ENCODE measurements at places on chromosomes 3 and 15. TPM values are rescaled to one million over a fixed set of nuclear protein-coding genes. Genes with fewer than 3 reads are reported as not detected.

Gene CHRNA3
- not detected for total RNA-seq

DNA sequence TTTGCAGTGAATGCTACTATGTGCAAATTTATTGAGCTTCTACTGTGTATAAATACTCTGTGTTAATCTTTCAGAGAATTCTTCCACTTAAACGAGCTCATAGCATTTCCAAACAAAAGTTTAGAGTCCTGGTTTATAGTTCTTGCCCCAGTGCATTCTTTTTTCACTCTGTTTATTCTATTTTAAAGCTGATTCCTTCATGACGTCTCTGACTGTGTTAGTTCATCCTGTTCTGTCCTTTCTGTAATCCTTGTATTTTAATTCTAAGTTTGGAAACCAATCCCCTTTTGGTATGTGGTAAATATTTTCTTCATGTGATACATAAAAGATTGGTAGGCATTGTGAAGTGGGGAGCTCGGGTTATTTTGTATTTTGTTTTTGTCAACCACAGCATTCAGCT is 18.7 kb downstream of the P2RY14 start:
- no peak for DNase-seq

Gene ACSBG1
- not detected for total RNA-seq

- DNase-seq: no peak
Measured at GRCh38 chr3:75001330-75001729, 386.9 kb upstream of the CNTN3 start.

DNA sequence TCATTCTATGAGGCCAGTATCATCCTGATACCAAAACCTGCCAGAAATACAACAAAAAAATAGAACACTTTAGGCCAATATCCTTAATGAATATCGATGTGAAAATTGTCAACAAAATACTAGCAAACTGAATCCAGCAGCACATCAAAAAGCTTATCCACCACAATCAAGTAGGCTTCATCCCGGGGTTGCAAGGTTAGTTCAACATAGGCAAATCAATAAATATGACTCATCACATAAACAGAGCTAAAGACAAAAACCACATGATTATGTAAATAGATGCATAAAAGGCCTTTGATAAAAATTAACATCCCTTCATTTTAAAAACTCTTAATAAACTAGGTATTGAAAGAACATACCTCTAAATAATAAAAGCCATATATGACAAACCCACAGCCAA is 403.2 kb upstream of the AZI2 start:
- DNase-seq: no peak

DNA sequence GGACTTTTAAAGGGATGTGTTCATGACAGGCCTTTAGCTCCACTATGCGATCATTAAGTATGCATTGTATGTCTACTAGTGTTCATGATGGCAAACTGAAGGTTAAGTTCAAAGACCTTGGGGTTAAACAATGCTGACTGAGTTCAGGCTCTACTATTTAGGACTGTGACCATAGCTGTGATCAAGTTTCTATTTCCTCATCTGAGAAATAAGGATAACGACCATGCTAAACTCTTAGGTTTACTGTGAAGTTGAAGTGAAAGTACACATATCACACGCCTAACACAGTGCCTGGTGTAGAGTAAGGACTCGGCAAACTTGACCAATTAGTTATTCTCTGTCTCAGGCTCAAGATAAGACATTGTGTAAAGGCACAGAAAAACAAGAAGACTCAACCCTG is 243.2 kb downstream of the MBNL1 start:
- no peak for DNase-seq

DNA sequence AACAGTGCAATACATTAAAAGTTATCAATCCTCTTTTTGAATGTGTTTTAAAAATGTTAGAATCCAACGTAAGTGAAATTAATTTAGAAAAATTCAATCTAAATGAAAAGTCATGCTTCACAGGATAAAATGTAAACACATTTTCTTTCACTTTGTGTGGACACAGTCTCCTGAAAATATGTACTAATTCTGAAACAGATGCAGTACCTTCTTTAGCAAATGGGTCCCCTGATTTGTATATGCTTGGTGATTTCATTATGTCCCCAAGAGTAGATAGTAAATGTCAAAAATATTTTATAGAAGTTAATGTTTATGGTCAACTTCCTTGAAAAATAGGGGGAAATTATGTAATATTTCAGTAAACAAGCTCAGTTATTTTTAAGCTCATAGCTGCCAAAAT is 28.9 kb downstream of the FOXP1 start:
- DNase-seq: no peak

Gene CFAP91
- 3.7 TPM for total RNA-seq

DNA sequence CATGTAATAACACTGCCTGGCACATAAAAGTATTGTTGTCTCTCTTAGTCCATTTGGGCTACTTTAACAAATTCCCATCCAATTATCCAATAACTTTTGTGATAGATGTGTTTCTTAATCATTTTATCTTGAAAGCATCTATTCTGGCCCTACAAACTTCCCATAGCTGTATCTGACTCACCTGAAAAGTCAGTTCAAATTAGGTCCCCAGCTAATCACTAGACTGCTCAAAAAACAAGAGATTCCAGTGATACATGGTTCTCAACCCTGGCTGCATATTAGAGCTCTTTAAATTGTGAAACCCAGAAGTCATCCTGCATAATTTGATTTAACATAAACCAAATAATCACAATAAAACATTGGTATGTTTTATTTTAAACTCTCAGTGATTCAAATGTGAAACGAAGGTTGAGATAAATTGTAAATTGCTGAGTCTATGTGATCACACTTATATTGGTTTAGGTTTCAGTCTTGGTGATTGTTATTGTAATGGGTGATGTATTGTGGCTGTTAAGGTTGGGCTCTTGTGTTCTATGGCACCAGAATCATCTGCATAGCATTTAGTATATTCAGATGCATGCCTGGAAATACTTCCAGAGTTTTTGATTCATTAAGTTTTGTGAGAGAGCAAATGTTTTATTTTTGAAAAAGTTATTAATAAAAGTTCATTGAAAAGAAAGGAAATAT is 268.9 kb upstream of the KCNMB2 start:
- no peak for DNase-seq

Gene IQCF5
- not detected for total RNA-seq

DNA sequence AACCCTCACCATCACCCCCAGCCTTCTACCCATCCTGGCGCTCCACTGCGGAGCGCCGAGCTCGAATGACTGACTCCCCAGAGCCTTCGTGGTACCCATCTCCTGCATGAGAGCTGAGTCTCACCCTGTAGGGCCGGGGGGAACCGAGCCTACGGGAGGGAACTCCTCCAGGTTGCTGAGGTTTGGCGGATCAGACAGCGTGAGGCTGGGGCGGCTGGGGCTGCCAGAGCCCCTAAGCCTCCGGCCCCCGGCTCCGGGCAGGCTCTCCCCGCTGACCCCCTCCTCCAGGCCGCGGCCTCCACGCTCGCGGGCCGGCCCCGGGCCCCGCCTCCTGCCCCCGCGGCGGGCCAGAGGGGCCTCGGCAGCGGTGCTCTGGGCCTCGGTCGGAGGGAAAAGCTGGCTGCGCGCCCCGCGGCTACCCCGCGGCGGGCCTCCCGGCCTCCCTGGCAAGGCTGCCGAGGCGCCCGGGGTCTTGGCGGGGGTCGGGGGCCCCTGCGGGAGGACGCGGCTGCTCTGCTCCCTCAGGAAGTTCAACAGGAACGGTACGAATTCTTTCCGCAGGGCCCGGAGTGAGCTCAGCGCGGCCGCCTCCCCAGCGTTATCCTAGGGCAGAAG is 643 bp downstream of the CDAN1 start:
- DNase-seq: peak; percentile 80

- no peak for DNase-seq
Measured at GRCh38 chr15:66644000-66644787, 57.8 kb upstream of the SMAD6 start.
